ENCODE measurements at places on chromosomes 7 and 10.
A peak's percentile ranks its signal among the peaks of the same experiment; 100 is the strongest.

DNA sequence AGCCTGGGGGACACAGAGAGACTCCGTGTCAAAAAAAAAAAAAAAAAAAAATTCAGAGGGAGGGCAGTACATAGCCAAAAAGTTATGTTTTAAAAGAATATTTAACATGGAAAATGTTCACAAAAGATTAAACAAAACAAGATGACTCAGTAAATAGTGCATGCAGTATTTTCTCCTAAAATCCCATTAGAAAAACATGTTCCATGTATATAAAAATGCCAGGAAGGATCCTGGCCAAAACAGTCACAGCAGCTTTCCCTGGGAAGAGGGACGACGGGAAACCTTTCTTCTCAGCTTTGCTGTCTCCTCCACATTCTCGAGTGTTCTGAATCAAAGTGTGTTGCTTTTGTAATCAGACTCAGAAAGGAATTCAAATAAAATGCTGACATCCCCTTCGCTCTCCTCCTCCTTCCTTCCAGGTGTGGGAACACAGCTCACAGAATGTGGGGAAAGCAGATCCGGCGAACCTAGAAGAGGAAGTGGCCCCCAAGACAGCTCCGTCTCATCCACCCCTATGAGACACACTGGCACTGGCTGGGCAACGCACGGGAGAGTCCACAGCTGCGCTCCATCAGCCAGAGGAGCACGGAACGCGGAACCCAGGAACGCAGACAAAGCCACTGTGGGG is 139.4 kb downstream of the MAD1L1 start:
- DNase-seq: no peak

DNA sequence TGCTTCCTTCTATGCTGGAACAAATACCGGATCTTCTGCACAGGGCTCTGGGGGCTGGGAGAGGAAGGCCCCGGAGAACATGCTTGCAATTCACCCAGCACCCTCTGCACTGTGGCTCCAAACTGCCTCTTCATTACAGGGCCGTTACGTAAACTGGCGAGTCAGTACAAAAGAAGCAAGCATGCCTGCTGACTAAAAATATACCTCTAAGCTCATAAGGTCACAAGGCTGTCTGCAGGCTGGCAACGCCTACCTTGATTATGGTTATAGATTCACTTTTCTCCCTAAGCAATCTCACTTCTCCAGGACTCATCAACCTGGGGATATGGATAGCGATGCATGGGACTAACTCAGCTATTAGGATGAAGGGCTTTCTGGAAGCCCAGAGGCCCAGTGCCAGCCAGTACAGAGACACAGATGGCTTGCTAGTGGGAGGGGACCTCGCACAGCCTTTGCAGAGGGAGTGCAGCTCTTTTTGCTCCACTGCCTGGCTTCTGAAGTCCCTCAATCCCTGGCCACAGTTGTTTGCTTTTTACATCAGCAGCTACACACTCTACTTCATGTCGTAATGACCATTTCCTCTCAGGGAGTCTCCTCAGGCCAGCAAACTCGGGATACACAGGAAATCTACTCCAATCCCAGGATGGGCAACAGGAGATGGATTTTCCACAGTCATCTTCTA is 96.1 kb downstream of the SH3PXD2A start:
- peak; percentile 90 for DNase-seq

- no peak for DNase-seq
Measured at GRCh38 chr7:28065721-28066285, 114.8 kb downstream of the JAZF1 start.

DNA sequence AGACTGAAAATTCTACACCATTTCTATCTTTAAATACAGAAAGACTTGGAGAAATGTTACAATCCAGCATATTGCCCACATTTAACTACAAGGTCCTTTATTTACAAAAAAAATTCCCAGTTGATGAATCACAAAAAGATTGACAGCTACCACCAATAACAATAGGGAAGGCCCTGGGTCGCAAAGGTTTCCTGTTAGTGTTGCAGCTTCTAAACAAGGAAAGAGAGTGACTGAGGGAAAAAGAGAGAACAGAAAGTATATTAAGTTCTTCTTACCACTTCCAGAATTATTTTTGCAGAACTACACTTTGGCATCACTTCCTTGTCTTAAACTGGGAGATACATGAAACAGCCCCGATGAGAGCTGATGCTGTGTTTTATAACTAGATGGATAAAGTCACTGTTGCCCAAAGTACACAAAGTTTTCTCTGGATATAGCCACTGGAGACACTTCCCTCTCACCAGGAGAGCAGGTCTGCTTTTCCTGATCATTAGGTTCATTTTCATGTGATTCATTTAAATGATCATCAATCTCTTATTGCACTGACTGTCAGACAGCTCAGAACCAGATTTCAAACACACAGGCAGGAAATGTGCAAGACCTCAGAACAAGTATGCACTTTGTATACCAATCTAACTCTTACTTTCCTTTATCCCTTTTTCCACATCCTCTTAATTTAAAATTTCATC is 57.0 kb downstream of the SHTN1 start:
- DNase-seq: peak; percentile 55

GRCh38 chr10:29316308-29317026 is 27.6 kb downstream of the LYZL1 start:
- DNase-seq: no peak

DNA sequence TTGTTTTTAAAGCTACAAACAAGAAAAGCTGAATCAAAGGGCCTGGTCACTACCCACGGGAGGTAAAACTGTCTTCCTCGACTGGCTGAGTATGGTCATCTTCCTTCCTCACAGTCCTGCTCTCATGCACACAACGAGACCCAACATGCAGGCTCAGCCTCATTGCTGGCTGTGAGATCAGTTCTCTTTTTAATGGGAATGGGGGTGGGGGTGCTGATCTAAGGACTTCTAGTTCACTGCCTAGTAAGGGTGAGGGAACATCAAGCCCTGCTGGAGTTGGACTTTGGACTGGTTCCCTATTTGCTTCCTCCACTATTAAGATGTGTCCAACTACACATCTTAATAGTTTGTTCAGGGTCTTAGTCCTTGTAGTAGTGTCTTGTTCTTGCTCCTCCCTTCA is 48.2 kb downstream of the ABCB4 start:
- no peak for DNase-seq

- DNase-seq: no peak
Measured at GRCh38 chr7:131320603-131321002, 7.1 kb upstream of the MKLN1 start.

DNA sequence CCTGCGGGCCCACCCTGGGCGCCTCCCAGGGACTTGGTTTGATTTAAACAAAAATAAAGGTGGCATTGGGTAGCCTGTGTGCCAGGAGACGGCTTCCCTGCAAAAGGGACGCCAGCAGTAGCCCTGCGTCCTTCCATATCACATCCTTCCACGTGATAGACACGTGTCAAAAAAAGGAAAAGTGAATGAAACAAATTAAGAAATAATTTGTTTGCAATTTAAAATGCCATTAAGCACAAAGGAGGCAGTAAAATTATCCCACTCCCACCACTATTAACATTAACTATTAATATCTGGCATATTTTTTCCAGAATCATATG is 7.6 kb downstream of the TACR2 start:
- no peak for DNase-seq

DNA sequence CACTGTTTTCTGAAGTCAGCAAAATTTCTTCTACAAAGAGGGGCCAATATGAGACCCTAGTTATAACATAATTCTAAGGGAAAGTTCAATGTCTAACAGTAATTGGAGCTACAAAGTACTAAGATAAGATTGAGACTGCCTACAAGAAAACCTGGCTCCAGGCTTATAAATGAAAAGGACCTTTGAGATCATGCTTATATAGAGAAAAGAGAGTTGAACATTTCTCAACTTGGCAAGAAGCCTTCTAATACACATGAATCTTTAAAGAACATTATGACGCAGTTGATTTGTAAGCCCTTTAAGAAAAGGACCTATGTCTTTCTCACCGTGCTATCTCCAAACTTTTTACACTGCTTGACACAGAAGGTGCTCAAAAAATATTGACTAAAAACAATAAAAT is 87.9 kb downstream of the TPK1 start:
- peak; percentile 44 for DNase-seq

- DNase-seq: peak; percentile 86
Measured at GRCh38 chr7:13979671-13980435, 9.6 kb downstream of the ETV1 start.

- DNase-seq: peak; percentile 26
Measured at GRCh38 chr10:16732376-16732775, 84.8 kb downstream of the RSU1 start.

DNA sequence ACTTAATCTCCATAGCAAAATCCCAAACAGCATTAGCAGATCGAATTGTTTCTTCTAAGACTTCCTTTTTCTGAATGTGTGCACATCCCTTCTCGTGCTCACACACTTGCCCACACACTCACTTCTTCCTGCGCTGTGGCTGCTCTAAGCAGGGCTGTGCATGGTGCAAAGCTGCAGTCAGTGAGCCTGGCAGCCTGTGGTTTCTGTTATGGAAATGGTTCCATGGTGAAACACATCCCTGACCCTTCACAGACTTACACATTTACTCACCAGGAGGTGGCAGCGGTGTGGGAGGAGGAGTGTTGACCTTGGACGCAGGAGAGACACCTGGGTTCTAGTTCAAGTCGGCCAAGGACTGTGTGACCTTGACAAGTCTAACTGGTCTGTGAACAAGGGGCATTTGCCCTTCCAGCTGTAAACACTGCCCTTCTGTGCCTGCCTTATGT is 24.9 kb downstream of the MTURN start:
- DNase-seq: peak; percentile 66

DNA sequence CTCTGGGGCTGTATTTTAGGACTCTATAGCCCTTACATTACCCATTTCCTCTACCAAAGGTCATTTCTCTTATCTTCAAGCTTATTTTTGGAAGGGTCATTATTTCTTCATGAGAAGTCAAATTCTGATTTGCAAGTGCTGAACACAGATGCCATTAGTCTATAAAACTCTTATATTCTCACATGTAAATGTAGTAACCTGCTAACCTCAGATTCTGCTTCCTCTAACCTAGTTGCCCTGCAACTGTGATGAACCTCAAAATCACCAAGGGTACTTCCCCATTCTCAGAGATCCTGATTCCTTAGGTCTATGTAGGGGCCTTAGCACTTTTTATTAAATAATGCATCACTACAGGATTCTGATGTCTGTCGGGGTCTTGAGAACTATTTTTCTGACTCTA is 6.3 kb downstream of the FAS start:
- no peak for DNase-seq

DNA sequence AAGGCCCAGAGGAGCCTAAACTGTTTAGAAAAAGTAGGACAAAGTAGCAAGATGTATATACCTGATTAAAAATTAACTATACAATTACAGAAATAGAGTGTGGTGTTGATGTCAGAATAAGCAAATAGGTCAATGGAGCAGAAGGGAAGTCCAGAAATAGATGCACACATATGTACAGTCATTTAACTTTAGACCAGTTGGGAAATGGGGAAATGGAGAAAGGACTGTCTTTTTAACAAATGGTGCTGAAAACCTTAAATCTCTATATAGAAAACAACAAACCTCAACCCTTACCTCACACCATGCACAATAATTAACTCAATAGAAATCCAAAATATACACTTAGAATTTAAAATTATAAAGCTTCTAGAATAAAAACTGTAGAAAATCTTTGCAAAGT is 72.2 kb downstream of the CH25H start:
- DNase-seq: no peak

GRCh38 chr10:77800320-77800719 is 126.2 kb downstream of the DLG5 start:
- no peak for DNase-seq

GRCh38 chr7:130593033-130593432 is 75.5 kb downstream of the COPG2 start:
- DNase-seq: peak; percentile 2

DNA sequence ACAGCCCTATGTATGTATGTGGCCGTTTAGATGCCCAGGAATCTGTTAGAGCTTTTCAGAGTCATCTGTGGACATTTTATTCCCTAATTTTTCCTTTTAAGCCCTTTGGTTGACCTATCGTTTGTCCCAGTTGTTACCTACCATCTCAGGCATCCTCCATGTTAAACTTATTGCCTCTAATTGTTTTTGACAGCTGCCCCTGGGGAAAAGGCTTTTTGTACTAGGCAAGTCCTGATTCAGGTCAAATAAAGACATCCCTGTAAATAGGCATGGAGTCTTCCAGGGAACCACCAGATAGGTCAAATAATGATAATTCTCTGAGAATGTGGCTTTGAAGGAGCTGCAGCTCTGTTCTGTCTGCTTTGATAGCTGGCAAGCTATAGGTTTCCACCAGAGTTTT is 87.7 kb upstream of the CYP26C1 start:
- no peak for DNase-seq

- DNase-seq: no peak
Measured at GRCh38 chr7:25117226-25118047, 7.6 kb downstream of the CYCS start.

DNA sequence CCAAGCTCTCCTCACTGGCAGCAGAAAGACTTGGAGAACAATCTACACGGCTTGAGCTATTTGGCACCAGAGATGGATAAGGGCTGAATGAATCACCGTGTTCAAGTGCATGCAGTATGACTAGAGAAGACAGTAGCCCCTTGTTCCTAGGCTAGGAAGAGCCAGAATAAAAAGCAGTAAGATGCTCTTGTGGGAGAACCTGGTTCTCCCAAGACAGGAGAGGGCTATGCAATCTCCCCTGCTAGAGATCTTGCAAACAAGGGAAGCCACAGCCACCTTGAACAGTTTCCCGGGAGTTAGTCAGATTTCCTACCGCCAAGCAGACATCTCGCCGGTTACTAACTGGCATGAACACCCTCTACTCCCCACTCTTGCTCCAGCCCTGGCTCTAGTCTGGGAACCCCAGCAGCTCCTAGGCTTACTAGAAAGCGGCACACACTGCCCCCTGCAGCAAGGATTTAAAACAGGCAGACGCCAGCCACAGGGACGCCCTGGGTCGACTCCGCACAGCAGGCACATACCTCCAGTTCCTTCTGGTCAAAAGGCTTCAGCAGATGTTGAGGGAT is 107.3 kb downstream of the SMURF1 start:
- DNase-seq: peak; percentile 90

GRCh38 chr7:41425926-41426325 is 277.0 kb downstream of the INHBA start:
- peak; percentile 79 for DNase-seq

GRCh38 chr7:103764901-103765300 is 224.6 kb downstream of the RELN start:
- DNase-seq: no peak

GRCh38 chr10:60964257-60965235 is 20.6 kb upstream of the RHOBTB1 start:
- peak; percentile 92 for DNase-seq

- DNase-seq: no peak
Measured at GRCh38 chr10:116697816-116698215, 44.5 kb downstream of the HSPA12A start.

DNA sequence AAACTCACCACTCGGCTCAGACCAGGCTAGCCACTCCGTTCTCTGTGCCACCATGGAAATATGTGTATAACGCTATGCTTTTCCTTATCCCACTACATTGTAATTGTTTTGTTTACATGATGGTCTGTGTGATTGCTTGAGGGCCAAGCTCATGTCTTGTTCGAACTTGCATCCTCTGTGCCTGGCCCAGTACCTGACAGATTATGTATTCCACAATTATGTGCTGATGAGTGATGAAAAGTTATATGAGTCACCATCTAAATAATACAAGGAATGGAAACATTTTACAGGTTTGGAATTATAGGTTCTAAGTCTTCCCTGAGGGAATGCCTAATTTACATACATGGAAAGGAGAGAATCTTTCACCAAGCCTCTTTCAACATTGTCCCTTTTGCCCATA is 137.4 kb downstream of the C7orf25 start:
- DNase-seq: no peak

- DNase-seq: no peak
Measured at GRCh38 chr10:101577121-101577871, 10.8 kb downstream of the POLL start.

Measured in choroid plexus epithelial cell (primary cell).